ENCODE measurements at places on chromosomes 3 and 15.
A peak's percentile ranks its signal among the peaks of the same experiment; 100 is the strongest.

- DNase-seq, result no peak
Observed at GRCh38 chr3:108599677-108600409, 10.3 kb downstream of the DZIP3 start.

DNA sequence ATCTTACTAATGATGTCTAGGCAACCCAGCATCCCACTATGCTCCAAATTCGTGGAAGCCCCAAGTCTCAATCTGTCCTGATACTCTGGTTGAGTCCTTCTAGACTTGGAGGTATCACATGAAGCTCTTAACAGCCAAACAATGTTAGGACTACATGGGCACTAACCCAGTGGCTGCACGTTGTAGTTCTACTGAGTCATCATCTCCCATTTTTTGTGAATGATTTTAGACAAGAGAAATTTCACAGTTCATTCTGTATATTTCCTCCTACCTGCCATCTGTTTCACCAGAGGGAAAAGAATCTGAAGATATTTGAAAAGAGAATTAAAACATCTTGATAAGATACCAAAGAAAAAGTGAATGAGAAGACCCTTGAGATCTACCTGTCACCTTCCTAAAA, 9.8 kb upstream of the WWTR1 start:
- DNase-seq, result no peak

DNA sequence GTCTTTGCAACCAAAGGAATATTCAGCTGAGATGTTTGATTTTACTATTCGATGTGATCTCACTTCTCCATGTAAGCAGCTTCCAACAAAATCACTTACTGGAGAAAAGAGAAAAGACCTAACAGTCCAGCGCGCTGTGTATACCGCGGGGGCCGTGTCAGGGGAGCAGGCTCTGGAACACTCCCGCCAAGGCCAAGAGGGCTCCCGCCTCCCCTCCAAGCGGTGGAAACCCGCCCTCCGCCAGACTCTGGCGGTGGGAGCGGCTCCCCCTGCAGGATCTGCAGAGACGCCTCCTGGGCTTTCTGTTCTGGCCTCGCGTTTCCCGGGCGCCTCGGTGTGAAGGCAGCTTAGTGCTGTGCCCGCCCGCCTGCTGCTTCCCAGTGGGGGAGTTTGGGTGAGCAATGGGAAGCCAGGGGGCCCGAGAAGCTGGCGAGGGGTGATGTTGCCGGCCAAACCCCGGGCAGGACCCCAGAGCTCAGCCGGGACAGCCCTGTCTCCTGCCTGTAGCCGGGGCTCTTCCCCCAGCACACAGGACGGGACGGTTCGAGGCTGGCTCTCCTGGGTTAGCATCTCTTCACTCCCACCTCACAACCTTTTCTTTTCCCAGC, 36.3 kb downstream of the CHST14 start:
- DNase-seq, result no peak

DNA sequence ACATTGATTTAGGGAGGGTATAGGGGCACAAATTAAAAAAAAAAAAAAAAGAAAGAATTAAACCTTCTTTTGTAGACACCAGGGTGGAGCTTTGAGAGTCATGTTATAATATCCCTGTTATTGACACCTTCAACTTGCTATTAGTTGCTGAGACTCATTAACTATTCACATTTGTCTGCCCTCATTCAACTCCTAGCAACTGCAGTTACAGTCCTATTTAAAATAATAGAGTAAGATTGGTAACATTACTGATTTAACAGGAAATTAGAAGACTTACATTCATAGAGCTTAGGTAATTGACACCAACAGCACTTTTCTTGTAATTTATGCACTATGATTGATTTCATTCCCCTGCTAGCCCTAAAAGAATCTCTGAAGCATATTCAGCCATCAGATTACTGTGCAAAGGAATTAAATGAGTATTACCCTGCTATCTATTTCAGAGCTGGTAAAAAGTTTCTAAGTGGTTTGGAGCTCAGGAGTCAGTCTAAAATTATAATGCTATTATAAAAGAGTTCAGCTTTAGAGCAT, 148.8 kb upstream of the TBL1XR1 start:
- DNase-seq, result no peak

- no peak for DNase-seq
Observed at GRCh38 chr15:72161361-72162132, 36.0 kb downstream of the GRAMD2A start.

GRCh38 chr3:96434651-96435050, 379.7 kb upstream of the EPHA6 start:
- no peak for DNase-seq

DNA sequence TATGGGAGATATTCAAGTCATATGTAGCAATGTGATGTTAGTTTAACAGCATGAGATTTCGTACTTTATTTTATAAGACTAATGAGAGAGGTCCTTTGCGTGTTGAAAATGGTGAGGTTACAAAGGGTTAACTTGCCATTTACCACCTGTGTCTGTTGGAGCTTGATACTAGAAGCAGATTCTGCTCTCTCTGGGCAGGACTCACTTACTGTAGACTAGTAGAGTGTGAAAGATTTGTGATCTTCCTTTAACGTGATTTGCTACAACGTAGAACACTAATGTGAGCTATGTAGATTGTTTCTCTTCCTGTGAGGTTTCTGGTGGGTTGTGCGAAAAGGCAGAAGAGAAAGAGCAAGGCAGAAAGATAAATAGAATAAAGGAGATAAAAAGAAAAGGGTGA, 1.1 kb downstream of the TP63 start:
- DNase-seq, result no peak

DNA sequence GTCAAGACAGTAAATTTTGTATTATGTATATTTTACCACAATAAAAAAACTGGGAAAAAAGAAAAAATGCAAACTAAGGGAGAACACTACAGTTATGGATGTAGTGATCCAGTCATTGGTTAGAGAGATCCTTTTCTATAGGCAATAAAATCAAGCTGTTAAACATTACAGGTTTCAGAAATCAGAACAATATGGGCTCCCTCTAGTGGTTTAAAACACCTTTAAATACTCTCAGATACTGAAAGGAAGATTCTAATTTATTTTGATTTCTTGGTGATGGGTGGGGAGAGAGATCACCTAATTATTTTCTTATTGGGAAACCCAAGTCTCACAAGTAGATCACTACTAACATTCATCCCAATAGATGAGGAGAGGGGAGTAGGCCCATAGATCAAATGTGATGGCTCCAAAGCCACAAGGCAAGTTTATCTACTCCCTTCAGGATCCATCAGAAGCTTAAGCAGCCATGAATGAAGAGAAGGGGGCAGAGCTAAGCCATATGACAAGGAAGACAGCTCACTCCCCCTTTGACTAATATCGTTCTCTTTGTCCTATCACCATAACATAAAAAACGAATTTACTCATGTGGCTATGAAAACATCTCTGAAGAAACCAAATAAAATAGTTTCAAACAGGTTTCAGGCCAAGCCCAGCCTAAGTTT, 118.6 kb downstream of the ANO10 start:
- no peak for DNase-seq

DNA sequence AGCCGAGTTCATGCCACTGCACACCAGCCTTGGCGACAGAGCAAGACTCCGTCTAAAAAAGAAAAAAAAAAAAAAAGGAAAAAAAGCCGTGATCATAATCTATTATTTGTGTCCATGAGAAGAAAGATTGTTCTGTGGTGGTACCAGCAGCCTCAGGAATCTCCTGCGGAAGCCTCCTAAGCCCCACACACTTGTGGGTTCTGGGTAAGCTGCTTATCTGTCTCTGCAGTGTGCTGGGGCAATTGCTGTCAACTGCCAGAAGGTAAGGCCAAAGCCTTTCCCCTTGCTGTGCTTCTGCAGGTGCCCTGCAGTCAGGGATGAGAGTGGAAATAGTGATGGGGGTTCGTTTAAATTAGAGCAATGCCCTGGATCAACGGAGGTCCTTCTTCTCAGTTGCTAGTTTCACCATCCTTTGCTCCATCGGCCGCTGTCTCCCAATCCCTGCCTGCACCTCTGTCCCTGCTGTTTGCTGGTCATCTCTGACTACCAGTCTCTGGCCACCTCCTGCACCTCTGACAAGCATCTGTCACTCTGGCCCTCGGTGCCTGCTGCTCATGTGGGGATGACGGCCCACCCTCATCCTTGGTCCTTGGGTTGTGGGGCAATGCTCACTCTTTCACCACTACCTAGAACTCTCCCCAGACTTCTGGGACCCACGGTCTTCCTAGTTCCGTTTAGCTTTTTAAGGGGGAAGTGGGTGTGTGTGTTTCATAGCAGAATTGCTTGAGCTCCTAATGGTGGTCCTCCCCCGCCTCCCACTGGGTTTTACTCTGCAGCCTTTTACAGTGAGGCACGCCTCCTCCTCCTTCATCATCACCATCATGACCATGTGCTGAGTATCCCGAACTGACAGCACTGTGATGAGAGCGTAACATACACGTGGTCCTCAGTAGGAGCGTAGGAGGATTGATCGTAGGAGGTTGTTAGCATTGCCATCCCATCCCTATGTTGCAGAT, 25.5 kb downstream of the CHRD start:
- DNase-seq, result no peak

GRCh38 chr15:35738370-35738769, 192.4 kb upstream of the DPH6 start:
- peak; percentile 77 for DNase-seq

DNA sequence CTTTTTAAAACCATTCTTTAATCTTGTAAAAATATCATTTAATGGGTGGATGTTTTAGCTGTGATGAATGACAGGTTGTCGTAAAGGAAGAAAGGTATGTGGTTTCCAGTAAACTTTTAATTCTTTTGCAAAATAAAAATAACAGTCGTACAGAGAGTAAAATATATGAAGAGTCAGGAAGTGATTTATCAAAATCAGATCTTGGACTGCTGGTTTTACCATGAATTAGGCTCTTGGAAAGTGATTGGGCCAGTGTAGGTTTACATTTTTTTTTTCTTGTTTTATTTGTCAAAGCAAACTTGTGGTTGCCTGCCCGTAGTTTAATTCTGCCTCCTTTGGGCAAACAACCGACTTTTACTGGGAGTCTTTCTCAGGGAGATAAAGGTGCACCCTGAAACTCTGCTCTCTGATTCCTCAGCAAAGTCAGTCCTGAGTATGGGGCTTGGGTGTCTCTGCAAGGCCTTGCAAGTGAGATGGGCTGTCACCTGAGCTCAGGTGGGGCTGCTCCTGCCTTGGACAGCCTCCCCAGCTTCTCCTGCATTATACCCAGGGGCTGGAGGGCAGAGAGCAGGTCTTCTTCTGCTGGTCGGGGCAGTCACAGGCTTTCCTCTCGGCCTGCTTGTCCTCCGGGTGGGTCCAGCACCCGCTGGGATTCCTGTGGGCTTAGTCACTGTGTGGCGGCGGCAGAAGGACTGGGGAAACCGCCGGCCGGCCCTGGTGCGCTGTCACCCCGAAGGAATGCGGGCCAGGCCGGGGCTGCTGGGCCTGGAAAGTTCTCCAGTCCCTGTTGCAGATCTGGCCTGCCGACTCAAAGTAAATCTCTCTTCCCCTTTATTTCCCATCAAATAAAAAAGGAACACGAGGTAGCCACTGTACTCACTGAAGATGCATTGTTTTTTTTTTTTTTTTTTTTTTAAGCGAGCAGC, 79.0 kb downstream of the IGF1R start:
- DNase-seq, result peak; percentile 81

- DNase-seq, result no peak
Observed at GRCh38 chr15:41028853-41029252, 75.6 kb downstream of the CHAC1 start.

- no peak for DNase-seq
Observed at GRCh38 chr3:61979638-61980037, 393.7 kb downstream of the FEZF2 start.

- DNase-seq, result no peak
Observed at GRCh38 chr3:170740726-170741591, 129.0 kb downstream of the RPL22L1 start.

DNA sequence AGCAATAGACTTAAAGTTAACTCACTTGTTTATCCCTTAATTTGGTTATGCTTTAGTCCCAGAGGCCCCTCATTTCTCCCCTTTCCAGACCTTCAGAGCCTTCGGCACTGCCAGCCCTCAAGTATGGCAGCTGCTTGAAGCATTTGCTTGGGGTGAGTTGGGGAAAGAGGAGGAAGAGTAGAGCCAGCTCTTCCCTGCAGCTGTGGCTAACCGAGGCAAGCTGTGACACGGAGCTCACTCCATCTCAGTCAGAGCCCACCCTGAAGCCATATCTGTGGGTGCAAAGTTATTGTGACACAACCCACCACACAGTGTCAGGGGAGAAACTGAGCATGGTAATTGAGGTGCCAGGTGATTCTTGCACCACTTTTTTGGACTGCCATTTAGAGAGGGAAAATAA, 66.1 kb downstream of the FILIP1L start:
- no peak for DNase-seq

DNA sequence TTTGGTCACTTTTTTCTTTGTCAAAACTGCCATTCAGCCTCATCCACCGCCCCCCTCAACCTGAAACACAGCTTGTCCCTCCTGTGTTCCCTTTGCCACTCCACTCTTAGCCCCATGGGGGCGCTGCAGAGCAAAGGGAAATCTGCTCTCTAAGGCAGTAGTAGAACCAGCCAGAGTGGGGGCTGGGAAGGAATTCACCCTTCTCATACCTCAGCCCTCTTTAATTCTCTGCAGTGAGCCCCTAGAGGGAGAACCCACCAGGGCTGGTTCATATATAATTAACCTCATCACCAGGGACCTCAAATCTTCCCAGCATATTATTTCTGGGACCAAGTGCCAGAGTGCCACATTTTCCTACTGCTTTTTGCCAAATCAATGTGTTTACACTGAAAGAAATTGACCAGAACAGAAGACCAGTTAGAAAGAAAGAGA, 2.8 kb upstream of the BCL6 start:
- no peak for DNase-seq

- no peak for DNase-seq
Observed at GRCh38 chr15:62089616-62090015, 22.8 kb downstream of the C2CD4A start.

DNA sequence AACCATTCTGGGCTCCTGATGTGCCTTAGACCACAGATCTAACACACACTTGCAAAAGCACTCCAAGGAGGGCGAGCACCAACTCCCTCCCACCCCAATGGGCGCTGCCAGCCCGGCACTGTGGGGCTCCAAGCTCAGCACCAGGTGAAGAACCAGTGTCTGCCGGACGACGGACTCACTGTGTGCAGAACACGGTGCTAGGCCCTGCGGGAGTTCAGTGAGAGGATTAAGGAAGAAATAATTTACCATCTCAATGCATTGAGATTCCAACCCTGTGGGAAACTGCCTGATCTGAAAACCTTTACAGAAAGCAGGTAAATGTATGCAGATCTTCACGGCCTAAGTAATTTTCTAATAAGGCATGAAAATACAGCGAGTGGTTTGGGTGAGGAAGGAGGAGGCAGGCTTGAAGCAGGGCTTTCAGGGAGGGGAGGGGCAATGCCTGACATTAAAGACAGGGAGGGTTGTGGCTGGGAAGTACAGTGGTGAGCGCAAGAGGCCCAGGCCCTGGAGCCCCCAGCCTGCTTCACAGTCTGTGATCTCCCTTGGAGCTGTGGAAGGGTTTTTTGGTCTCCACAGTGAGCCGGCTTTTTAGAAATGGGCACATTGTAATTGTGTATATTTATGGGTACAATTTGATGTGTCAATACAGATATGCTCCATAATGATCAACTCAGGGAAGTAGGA, 35.6 kb upstream of the CHRNB4 start:
- DNase-seq, result no peak

- DNase-seq, result no peak
Observed at GRCh38 chr3:36135863-36136262, 244.4 kb upstream of the STAC start.

- DNase-seq, result no peak
Observed at GRCh38 chr3:100437721-100438622, 36.6 kb downstream of the LNP1 start.

- no peak for DNase-seq
Observed at GRCh38 chr3:62981962-62982361, 106.7 kb upstream of the CADPS start.

Data from non-pigmented ciliary epithelial cell (primary cell).